ENCODE measurements at places on chromosomes 2 and 18.

DNA sequence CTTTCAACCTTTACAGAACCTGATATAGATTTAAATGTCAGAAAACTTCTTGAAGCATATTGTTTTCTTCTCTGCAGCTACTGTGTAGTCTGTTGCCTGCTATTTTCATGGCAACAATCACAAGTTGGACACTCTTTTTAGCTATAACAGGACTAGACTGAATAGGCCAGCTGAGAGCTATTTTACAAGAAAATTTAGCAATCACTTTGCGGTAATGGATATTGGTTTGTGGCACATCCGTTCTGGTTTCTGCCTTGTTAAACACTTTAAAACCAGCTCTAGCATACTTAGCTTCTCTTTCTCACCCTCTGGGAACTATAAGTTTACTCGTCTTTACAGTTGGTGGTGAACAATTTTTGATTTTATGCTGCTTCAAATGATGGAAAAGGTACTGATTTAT lies 125.7 kb downstream of the MAP2 start:
- no peak for DNase-seq

DNA sequence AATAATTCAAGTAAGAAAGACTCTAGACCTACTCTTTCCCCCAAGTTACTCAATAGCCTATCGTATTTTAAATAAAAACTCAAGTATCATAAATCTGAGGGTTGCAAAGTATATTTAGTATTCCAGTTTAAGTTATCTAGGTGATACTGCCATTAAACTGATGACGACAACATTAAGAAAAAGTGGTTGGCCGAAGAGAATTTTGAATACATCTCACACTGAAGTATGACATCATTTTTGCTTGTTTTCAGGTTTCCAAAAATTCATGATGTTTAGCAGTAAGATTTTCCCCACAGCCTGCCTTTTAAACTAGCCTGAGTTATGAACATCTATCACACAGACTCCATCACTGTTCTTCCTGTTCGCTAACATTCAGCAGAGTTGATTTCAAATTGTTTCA lies 102.1 kb upstream of the RAB27B start:
- DNase-seq = no peak

DNA sequence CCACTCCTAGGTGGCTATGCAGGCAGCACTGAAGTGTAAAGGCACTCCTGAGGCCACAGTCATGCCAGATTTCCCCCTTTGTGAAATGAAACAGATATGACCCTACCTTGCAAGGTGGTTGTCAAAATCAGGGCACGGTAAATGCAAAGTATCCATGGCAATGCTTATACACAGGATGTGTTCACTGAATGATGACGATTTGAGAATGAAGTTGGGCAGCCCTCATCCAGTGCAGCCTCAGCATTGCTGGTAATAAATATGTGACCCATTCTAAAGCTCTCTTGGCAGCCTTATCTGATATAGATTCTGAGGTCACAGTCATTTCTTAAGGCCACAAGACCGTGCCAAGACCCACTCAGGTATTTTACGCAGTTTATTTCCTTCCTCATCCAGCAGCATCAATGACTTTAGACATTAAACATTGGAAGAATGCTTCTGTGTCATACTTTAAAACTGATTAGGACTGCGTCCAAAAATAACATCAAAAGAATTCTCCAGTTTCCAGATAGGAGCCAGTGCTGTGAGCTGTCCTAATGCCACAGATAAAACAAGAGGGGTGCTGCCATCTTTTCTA lies 125.5 kb upstream of the SERTAD2 start:
- peak; percentile 92 for DNase-seq

- peak; percentile 12 for DNase-seq
Observed at GRCh38 chr2:216807857-216808272, 52.0 kb downstream of the TNP1 start.

- DNase-seq = no peak
Observed at GRCh38 chr18:11368020-11368419, 218.7 kb upstream of the PIEZO2 start.

DNA sequence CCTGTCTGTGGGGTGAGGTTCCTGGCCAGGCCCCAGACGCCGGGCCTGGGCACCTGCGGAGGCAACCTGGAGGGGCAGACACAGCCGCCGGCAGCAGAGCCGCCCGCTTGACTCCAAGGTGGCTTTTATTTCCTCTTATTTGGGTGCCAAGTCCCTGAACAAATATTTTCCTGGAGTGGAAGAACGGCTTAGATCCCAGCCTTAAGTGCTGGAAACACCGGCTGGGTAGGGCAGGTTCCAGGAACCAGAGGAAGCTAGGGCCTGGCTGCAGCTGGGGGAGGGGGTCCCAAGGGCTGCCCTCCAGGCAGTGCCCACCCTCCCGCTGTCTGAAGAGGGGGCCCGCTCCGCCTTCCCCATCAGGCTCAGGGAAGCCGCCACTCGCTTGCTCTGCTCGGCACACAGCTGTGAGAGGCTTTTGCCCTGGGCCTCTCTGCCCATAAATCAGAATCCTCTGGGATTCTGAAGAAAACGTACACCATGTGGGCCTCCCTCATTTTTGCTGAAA lies 28.2 kb downstream of the SDC1 start:
- DNase-seq = no peak

GRCh38 chr2:122660786-122661634 lies 905.6 kb downstream of the TSN start:
- DNase-seq = peak; percentile 3

DNA sequence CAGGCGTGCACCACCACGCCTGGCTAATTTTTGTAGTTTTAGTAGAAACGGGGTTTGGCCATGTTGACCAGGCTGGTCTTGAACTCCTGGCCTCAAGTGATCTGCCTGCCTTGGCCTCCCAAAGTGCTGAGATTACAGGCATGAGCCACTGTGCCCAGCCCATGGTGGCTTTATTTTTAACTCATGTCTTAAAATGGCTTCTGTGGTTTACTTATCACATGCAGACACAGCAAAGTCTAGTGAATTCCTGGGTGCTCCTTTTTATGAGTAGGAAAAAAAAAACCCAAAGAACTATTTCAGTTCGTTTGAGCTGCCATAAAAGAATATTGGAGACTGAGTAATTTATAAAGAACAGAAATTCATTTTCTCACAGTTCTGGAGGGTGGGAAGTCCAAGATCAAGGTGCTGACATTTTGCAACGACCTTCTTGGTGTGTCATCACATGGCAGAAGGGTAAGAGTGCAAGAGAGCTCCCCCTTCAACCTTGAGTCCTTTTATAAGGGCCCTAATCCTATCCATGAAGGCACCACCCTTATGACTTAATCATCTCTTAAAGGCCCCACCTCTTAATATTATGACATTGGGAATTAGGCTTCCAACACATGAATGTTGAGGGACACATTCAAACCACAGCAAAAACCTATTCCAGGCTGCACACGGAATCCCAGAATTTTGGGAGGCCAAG lies 12.6 kb upstream of the REL start:
- no peak for DNase-seq

GRCh38 chr2:95333888-95334338 lies 36.8 kb downstream of the KCNIP3 start:
- peak; percentile 79 for DNase-seq

DNA sequence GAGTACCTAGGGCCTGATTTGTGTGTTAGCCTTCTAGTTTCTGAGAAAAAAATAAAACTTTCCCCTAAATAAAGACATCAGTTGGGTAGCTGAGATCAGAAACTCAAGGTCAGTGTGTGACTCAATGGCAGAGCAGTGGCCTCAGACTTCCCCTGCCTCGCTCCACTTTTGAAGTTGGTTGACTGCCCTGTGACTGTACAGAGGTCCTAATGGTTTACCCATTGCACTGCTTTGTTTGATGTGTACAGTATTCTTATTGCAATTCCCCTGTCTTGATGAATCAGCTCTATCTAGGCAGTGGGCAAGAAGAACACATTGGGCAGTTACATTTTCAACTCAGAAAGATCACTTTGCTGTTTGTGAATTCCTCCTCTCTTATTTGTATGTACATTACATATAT lies 315.7 kb downstream of the KCNS3 start:
- peak; percentile 6 for DNase-seq

DNA sequence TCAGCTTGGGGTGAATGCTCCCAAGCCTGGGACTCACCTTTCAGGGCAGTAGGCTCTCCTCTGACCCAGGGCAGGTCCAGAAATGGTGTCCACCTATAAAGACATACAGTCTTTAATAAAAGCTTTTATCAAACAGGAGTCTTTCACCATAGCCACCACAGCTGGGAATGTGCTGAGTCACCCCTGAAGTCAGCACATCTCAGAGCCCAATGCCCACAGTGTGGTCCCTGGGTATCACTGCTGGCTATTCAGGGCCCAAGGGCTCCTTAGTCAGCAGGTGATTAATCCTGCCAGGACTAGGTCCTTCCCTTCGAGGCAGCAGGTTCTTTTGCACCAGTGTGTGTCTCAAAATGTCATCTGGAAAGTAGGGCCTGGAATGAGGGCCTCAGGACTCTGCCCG lies 181.9 kb downstream of the MEMO1 start:
- DNase-seq = peak; percentile 25

DNA sequence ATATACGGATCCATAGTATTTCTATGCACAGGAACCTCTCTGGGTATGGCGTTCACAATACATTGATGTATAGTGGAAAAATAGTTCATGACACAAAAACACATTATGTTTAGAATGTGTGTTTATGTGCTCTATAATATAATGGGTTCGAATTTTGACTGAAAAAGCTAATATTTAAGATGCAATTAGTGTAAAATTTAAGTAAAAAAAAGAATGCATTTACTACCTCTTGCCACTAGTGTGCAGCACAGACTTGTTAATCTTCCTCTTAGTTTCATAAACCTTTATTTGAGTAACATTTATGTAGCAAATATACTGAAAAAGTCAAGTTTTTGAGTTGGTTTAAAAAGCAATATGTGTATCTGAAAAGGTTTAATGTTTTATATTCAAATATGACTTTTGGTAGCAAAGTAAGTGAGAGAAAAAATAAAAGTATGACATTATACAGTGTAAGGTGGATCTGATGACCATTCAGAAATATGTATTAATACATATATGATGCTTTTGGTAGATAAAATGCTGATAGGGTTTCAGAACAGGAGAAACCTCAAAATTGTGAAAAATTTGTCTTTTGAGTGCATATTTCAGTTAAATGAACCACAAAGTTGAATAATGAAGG lies 49.4 kb downstream of the CCDC102B start:
- DNase-seq = peak; percentile 70

- DNase-seq = no peak
Observed at GRCh38 chr2:164412831-164413230, 208.5 kb downstream of the GRB14 start.

- DNase-seq = no peak
Observed at GRCh38 chr2:763766-764525, 86.7 kb upstream of the TMEM18 start.

DNA sequence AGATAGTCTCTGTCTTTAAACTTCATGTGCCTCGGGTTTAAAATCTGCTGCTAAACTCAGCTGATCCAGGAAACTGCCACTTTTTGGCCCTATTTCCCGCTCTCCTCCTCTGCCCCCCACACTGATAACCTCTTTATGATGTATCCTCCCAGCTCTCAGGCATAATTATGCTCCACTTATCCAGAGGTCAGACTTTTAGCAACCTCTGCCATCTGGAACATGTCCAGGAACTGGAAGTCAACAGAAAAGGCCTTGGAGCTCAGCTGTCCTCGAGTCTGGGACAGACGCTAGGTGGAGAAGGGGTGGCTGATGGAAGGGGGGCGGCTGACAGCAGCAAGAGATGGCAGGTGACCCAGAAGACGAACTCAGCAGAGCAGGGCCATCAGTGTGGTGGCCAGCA lies 41.2 kb downstream of the ASAP2 start:
- DNase-seq = no peak

GRCh38 chr2:18559531-18560030 lies 872 bp downstream of the RDH14 start:
- no peak for DNase-seq

- DNase-seq = peak; percentile 45
Observed at GRCh38 chr2:36695746-36696415, 626 bp upstream of the VIT start.

- peak; percentile 69 for DNase-seq
Observed at GRCh38 chr2:69083235-69083748, 70.3 kb downstream of the ANTXR1 start.

GRCh38 chr2:215517391-215517790 lies 81.5 kb upstream of the FN1 start:
- DNase-seq = no peak

DNA sequence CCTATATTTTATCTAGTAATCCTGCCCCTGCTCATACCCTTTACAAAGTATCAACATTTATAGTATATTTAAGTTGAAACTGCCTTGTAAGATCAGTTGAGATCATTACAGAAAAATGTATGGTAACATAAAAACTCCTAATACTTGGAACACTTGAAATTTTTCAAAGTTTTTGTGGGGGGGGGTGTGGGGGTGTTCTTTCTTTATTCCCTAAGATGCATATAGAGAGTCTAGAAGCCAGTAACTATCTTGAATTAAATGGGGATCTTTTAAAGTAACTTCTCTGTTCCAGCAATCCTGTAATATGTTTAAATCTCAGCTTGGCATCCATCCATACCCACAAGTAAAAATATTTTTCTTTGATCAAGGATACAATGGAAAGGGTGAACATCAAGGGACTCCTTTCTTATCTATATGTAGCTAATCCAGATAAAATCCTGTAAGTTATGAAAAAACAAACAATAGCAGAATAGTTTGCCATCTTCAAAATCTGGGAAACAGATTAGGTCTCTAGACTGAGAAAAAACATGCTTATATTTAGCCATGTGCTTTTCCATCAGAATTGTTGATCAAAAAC lies 455.3 kb downstream of the MEIS1 start:
- no peak for DNase-seq

- DNase-seq = no peak
Observed at GRCh38 chr18:22276334-22276713, 106.9 kb downstream of the GATA6 start.

DNA sequence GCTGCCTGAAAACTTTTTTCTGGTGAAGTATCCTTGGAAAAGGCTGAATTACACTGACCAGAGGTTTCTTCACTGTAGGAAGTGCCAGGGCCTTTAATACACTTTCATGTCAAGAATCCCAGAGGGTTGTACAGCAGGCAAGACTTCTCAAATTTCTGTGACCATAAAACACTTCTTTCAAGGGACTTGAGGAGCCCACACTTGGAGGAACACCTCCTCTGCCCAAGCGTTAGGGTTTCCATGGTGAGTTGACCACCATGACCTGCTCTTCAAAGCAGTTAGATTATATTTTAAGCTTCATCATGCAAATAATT lies 12.9 kb upstream of the SALL3 start:
- no peak for DNase-seq

GRCh38 chr2:214135966-214136365 lies 274.9 kb upstream of the VWC2L start:
- DNase-seq = no peak

- DNase-seq = no peak
Observed at GRCh38 chr2:44934038-44934982, 7.2 kb upstream of the SIX3 start.

- DNase-seq = no peak
Observed at GRCh38 chr2:25079050-25079635, 37.3 kb downstream of the EFR3B start.

All from cardiac fibroblast (primary cell).